ENCODE measurements at places on chromosomes 4 and X. TPM values are rescaled to one million over a fixed set of nuclear protein-coding genes. Genes with fewer than 3 reads are reported as not detected.
A peak's percentile ranks its signal among the peaks of the same experiment; 100 is the strongest.

The USP51 gene
- polyA plus RNA-seq: 0.28 TPM

The CYTL1 gene
- 0.14 TPM for polyA plus RNA-seq

The STPG2 gene
- 0.03 TPM for polyA plus RNA-seq

The UCP1 gene
- not detected for polyA plus RNA-seq

The ATP1B4 gene
- not detected for polyA plus RNA-seq

The MAOB gene
- 2.4 TPM for polyA plus RNA-seq

The USP11 gene
- 14.2 TPM for polyA plus RNA-seq

The GRIA3 gene
- polyA plus RNA-seq: 0.06 TPM

The USP9X gene
- 19.3 TPM for polyA plus RNA-seq

GRCh38 chrX:119015407-119016237, 41.2 kb downstream of the LONRF3 start:
- peak; percentile 94 for DNase-seq

DNA sequence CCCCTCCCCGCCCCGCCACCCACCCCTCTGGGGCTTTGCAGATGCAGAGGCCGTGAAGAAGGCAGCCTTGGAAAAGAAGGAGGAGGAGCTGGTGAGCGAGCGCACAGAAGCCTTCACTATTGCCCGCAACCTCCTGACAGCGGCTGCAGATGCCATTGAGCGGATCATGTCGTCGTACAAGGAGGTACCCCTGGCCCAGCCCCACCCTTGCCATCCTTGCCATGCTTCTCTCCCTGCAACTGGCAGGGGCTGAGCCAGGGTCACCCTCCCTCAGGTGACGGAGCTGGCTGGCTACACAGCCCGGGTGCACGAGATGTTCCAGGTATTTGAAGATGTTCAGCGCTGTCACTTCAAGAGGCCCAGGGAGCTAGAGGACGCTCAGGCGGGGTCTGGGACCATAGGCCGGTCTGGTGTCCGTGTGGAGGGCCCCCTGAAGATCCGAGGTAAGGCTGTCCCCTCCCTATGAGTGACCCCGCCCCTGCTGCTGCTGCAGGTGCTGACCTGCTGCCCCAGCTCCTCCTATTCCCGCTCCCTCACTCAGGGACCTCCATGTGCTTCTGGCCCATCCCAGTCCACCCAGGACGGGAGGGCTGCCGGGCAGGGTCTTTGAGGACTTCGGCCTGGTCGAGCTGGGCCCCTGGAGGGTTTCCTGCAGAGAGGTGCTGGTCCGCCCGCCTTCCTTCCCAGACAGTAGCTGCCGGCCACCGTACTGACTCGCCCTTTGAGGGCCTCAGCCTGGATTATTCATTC, 11.6 kb downstream of the ABCD1 start:
- no peak for DNase-seq

DNA sequence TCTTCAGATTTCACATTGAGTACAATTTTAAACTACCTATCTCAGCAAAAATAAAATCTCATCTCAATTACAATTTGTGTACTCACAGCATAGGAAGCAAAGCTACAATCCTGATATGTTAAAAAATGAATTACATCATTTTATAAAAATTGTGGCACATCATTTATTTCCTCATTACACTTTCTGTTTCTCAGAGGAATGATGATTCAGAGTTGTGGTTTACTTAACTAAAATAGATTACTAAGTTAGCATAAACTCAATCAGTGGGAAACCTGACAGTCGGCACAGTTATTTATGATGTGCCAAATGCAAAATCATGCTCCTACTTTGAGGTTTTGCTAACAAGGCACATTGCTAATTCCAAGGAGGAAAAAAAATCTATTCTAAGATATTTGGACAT, 325.0 kb downstream of the FBXO8 start:
- DNase-seq: peak; percentile 1

DNA sequence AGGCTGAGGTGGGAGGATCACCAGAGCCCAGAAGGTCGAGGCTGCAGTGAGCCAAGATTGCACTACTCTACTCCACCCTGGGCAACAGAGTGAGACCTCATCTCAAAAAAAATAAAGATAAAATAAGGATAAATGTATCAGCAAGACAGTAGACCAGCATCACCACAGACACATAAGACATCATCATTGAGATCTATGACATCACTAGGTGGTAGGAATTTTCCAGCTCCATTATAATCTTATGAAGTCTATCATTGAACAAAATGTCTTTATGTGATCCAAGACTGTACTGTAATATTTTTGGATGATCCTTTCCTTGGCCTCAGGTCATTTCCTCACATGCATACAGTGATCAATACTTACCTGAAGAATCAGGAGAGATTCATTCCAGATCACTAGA, 8.3 kb upstream of the FAM200B start:
- DNase-seq: no peak

DNA sequence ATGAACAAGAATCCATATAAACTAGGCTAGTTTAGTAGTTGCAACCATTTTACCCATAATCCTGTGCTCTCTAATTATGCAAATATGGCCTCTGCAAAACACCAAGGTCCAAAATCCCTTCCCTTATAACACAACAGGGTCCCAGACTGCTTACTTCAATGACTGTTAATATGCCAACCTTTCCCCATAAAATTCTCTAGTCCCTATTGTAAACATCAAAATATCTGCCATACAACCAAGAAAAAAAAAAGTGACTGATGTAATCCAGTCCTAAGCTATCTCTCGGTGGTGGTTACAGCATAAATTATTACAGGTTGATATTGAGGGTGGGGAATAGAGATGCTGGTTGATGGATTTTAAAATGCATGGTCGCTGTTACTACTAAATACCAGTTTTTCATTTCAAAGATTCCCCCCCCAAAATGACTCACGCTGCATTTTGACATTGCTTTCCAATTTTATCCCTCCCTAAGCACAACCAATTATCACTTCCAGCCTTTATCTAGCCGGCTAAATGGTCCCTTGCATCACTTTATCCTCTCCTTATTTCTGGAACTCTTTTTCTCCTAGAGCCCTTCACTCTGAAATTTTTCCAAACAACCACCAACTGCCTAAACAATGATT, 44.8 kb downstream of the TSPAN5 start:
- DNase-seq: no peak

- no peak for DNase-seq
These were observed 65.8 kb downstream of the TAPT1 start for GRCh38 chr4:16160457-16160856.

DNA sequence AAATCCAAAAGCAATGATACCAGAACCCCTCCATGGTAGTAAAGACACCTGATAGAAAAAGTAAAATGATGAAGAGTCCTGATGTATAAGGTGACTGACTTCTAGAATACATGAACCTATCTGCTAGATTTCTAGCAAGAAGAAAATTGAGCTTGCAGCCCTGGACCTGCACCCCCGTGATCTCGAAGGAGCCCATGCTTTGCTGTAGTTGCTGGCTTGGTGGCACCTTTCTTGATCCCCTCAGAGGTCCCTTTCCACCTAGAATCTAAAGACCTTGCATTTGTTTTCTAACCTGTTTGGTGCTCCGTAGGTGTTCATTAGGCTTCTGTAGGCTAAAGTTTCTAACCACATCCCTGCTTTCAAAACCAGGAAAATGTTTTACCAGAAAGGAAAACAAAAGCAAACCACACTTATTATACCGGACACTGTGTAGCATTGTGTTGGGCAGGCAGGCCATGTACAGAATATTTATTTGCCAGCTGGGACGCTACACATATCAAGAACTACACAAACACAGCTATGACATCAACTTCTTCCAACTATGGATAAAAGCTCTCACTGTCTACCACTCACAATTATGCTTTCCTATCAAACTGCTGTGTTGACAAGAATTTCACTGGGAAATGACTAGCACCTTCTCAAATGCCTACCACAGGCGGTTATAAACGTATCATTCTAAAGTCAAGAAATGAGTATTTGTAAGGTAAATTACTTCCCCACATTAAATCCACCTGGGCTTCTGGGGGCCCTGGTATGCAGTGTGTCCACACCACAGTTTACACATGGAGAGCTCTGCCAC, 316.2 kb downstream of the UNC5C start:
- peak; percentile 29 for DNase-seq

DNA sequence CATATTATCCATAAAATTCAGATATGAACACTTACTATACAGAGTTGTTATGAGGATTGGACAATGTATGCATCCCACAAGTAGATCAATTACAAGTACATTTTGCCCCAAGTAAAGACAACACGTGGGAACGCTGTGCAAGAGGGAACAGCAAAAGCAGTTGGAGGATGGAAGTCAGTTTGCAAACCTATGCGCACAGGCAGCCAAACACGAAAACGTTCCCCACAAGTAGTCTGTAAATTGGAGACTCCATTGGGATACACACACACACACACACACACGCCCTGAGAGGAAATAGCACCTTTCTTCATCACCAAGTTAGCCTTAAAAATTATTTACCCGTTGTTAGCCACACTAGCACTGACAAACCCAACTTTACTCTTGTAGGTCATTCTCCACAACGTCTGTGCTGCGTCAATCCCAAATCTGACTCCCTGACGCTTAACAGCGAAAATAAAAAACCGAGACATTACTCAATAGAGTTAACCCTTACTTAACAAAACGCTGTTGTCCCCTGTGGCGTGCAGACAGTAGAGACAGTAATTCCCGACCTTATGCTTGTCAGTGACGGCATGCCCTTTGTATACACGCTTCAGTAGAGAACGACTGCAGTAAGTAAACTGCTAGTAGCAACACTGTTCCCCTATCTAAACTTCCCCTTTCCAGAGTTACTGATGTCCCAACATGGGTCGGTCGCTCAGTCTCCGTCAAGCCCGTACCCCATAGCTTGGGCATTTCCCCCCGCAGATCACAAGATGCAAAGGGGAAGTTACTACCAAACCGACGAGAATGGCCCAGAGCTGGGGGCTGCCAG, 730 bp downstream of the MANBA start:
- DNase-seq: peak; percentile 67

DNA sequence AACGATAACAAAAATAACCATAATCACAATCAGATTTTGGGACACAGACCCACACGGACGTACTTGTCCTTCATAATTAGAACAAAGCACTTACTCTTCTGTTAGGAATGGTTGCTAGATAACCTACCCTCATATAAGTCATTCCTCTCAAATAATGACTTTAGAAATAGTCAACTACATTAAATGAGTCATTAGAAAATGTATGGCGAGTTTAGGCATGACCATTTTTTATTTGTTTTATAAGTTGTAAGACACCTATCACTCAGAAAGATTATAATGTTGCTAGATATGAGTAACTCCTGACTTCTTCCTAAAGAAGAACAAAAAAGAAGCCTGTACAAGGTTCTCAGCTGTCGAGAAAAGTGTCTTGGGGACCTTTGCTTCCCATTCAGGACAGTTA, 1637.5 kb upstream of the PCDH7 start:
- DNase-seq: no peak

DNA sequence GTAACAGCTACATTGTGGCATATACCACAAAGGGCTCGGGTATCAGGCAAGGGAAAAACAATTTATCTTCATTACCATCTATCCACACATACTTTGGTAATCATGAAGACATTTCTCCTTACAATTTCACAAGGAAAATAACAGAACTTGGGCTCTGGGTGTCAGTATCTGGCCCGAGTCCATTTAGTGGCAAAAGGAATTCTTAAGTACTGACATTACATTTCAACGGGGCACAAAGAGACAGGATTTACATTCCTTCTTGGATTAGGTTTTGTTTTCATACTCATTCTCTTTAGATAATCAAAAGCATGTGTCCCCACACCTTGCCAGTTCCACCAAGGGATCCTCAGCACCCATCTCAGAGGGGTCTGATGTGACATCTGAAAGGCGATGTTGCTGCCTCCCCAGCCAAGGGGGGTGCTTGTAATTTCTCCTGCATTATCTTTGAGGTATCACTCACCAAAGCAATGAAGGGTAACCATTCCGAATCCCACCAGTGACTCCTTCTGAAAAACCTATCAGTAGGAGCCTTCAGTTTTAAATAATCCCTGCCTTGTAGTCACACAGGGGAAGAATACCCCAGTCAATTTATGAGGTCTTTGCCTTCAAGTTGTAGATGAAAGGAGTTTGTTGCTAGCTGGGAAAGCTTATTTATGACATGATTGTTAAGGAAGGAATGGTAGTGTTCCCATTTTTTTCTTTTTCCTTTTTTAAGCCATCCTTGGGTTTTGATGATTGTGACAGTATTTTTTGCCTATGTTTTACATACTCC, 118.6 kb downstream of the PALLD start:
- no peak for DNase-seq

- DNase-seq: no peak
These were observed 58.1 kb upstream of the HOPX start for GRCh38 chr4:56739066-56739777.

DNA sequence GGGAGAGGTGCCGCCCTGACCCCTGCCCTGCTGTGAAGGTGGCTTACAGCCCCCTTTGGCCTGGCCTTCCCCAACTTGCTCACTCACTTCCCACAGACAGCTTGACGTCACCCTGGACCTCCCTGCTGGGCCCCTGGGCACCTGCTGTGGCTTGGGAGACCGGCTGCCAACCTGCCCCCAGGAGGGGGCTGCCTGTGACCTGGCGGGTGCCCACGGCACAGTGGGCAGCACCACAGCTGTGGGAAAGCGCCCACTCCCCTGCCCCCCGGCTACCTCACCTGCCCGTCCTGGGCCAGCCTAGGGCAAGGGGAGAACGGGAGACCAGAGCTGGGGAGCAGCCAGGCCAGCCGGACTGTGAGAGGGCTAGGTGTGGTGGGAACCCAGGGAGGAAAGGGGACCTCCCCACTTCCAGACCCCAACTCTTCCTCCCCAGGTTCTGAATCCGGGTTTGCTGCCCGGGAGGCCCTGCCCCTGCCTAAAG, 2.4 kb upstream of the ZFP92 start:
- DNase-seq: no peak

- peak; percentile 64 for DNase-seq
These were observed 6.1 kb upstream of the HCCS start for GRCh38 chrX:11105080-11105479.

GRCh38 chr4:126937342-126937741, 695.4 kb upstream of the INTU start:
- no peak for DNase-seq

GRCh38 chr4:112979881-112980421, 69.5 kb upstream of the ANK2 start:
- DNase-seq: no peak

DNA sequence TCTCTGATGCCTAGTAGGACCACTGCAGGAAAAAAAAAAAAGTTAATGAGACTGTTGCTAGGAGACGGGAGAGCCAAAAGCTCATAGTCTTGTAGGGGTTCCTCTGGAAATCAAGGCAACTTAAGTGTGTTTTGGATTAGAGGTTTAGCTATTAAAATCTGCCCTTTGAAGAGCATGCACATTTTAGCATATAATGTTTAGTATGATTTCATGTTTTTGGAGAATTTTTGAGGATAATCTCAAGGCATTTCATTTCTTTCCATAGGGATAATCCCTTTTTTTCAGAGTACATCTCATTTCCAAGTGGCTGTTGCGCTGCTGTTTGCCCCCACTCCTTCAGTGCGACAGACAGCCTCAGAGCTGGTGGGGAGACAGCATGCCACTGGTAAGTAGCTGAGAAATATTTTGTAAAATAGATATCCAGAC, at the start of gene LINC00632:
LINC00632 (plus strand) TSS at position 339 of the 426 bp plus-strand sequence.
- no peak for DNase-seq

- DNase-seq: no peak
These were observed 88.6 kb upstream of the HHIP start for GRCh38 chr4:144557404-144557803.

Data from mammary epithelial cell (primary cell).